GM12892 (cell line): ENCODE measurements at places on chromosomes 1 and 21.

DNA sequence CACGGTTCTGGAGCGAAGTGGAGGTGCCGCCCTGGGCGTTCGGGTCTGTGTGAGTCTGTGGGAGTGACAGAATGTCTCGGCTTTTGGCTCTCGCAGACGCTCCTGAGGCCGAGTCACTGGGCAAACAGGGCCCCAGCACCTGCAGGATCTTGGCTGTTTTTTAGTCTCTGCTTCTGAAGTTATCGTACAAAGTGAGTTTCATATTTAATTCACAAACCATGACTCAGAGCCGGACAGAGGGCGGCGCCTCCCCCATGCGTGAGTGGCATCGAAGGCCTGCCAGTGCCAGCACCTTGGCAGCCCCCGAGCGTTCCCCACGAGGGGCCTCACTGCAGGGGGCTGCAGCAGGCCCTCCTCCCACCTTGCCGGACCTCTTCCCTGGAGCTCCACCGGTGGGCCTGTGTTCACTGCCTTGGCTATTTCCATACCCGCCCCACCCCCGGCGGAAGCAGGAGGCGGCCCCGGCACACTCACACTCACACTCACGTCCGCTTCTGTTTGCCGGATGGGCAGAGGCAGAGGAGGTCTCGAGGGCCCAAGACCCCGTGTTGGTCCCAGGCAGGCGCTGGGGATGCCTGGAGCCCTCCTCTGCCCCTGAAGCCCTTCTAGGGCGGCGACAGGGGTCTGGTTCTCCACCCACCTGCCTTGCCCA is 56.3 kb downstream of the MORN1 start:
- no peak for DNase-seq

DNA sequence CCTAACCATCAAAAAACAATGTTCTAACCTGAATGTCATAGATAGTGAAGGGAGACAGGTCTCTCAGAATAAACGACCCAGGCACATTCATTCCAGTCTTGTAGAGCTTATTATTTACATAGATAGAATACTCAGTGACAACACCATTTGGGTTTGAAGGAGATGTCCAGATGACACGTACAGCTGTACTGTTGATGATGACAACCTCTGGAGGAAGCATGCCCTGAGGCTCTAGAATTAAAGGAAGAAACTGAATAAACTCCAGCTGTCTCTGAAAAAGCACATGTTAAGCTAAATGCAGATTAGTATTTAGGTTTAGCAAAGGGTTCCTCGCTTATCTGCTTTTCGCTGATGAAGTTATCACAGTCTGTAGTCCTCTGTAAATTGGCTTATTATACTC is 277.2 kb downstream of the KCTD3 start:
- no peak for DNase-seq

- no peak for DNase-seq
Measured at GRCh38 chr1:246577082-246577719, 10.9 kb downstream of the CNST start.

- no peak for DNase-seq
Measured at GRCh38 chr1:93255222-93256079, 74.9 kb downstream of the CCDC18 start.

DNA sequence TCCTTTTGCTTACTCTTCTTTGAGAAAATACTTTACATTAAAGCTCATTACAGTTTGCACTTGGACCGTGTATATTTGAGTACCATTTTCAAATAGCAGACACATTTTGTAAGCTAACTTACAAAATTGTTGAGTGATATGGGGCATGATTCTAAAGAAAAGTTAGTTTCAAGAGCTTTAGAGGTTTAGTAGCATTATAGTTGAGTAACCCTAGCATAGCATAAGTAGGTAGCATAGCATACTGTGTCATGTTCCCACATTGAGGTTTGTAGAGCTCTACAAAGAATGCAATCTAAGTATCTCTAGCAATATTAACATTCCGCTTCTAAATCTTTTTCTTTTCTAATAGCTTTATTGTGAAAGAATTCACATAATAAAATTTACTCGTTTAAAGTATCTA is 92.0 kb downstream of the ITSN1 start:
- no peak for DNase-seq
